ENCODE measurements at places on chromosomes 3 and 15.

DNA sequence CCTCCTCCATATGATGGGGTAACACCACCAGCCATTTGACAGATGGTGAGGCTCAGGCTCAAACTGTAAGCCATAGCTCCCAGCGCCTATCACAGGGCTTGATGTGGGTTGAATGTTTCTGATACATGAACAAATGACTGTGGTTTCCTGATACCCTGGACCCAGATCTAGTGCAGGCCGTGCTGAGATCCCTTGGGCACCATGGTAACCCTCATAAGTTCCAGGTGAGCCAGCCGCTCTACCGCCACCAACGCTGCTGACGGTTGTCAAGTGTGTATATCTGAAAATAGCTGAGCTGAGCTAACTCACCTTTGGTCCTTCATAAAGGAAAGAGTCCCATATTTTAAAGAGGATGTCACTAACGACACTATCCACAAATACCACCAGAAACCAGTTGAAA is 74.5 kb downstream of the TBC1D2B start:
- DNase-seq = no peak

DNA sequence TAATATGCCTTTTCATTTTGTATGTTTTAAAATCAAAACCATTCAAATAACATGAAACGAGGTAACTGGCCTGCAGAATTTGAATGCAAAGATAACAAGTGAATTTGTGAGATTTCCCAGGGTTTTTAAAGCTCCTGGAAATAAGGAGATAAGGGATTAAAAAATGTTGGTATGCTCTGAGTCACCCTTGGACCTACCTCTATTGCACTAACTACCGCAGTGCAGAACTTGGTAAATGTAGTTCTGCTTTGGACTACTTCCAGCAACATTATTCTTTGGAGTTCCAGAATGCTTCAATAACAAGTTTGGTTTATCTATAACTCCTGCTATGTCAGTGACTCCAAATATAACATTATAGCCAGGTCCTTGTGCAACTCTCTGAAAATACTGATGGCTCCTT is 201.7 kb downstream of the GAP43 start:
- DNase-seq = no peak

- no peak for DNase-seq
Observed at GRCh38 chr15:70831094-70831911, 22.7 kb downstream of the LARP6 start.

- no peak for DNase-seq
Observed at GRCh38 chr15:85737061-85737460, 57.7 kb downstream of the KLHL25 start.

GRCh38 chr3:67564973-67565372 is 89.4 kb downstream of the SUCLG2 start:
- DNase-seq = no peak

GRCh38 chr15:93332168-93332553 is 243.2 kb upstream of the RGMA start:
- no peak for DNase-seq

Measured in activated CD4-positive, alpha-beta T cell treated with anti-CD3 and anti-CD28 coated beads, Interleukin-2, amount 50 U/mL, for 1 hour (primary cell).